ENCODE measurements at places on chromosomes 13 and 19. TPM values are rescaled to one million over a fixed set of nuclear protein-coding genes. Genes with fewer than 3 reads are reported as not detected.

Gene ACP7
- total RNA-seq: 0.15 TPM

GRCh38 chr13:44404261-44405132 lies 30.9 kb downstream of the SERP2 start:
- H3K27ac ChIP-seq: no peak overlapping the region
- peaks cover 17% of the 10 kb centered on the region for H3K4me1 ChIP-seq
- no peaks in the 10 kb centered on the region for H3K36me3 ChIP-seq
- DNase-seq: peak; percentile 50

Gene FBXO17
- total RNA-seq: 25.5 TPM

- no peak overlapping the region for H3K4me3 ChIP-seq
- H3K27me3 ChIP-seq: no peaks in the 10 kb centered on the region
- no peak overlapping the region for H3K27ac ChIP-seq
- DNase-seq: no peak
- H3K4me1 ChIP-seq: no peaks in the 10 kb centered on the region
- H3K36me3 ChIP-seq: peaks cover 22% of the 10 kb centered on the region
Observed at GRCh38 chr13:91346062-91346461, 1.4 kb upstream of the MIR17HG start.

DNA sequence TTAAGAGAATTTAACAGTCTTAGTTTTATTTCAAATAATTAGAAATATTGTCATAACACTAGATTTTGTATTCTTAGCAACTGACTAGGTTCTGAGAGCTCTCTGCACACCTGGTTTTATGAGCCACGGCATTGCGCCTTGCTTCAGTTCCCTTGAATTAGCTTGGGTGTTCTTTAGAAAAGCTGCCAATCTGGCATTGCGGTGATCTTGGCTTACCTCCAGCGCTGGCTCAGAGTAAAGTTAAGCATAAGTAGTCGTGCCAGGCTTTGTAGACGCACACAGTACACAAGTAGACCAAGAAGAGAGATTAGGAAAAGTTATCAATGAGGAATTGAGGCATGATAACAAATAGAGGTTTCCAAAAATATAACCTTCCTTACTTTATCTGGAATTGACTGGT lies 45.7 kb downstream of the TPP2 start:
- H3K4me3 ChIP-seq: no peak overlapping the region
- H3K27me3 ChIP-seq: no peaks in the 10 kb centered on the region
- H3K27ac ChIP-seq: no peak overlapping the region
- H3K36me3 ChIP-seq: peaks cover 75% of the 10 kb centered on the region
- DNase-seq: no peak

- H3K27ac ChIP-seq: no peak overlapping the region
- no peak overlapping the region for H3K4me3 ChIP-seq
- no peaks in the 10 kb centered on the region for H3K4me1 ChIP-seq
- DNase-seq: no peak
Observed at GRCh38 chr19:5644037-5644436, 21.2 kb downstream of the SAFB start.

DNA sequence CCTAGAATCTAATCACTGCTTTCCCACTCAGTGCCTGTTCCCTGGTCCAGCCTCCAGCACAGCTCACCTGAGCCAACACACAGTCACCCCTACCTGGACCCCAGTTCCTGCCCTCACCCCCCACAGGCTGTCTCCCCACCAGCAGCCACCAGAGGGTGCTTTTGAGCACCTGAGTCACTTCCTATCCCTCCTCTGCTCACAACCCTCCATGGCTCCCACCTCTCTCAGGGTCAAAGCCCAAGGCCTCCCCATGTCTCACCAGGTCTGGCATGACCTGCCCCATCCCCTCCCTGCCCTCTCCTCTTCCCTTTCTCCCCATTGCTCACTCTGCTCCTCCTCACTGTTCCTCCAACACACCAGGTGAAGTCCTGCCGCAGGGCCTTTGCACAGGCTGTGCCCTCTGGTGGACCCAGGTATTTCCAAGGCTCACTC lies 7.1 kb upstream of the DPP9 start:
- peak; percentile 72 for DNase-seq
- no peaks in the 10 kb centered on the region for H3K4me1 ChIP-seq
- no peaks in the 10 kb centered on the region for H3K27me3 ChIP-seq
- H3K27ac ChIP-seq: no peak overlapping the region

DNA sequence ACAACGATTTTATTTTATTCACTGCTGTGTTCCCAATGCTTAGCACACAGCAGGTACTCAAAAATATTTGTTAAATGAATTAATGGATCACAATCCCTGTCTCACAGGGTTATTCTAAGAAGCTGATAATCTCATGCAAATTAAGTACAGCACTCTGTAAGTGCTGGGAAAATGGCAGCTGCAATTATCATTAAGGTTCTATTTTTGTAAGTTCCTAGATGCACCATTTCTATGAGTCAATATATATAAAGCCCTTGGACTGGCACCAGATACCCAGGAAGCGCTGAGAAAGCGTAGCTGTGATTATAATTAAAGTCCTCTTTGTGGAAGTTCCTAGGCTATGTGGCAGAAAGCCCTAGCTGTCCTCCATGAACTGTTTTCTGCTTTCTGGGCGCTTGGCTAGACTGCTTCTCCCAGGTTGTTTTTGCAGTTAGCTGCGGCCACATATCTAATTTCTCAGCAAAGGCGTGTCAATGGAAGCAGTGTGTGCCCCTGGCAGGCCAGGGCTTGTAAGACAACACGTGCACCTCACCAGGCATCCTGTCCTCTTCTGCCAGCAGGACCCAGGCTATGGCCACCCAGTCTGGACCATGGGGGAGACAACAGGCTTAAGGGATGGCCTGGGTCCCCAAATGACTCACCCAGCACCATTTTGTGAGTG lies 5.2 kb upstream of the SRRM5 start:
- no peaks in the 10 kb centered on the region for H3K4me1 ChIP-seq
- H3K27me3 ChIP-seq: no peaks in the 10 kb centered on the region
- no peak for DNase-seq
- H3K4me3 ChIP-seq: no peak overlapping the region

Gene TMEM86B
- 4.5 TPM for total RNA-seq

DNA sequence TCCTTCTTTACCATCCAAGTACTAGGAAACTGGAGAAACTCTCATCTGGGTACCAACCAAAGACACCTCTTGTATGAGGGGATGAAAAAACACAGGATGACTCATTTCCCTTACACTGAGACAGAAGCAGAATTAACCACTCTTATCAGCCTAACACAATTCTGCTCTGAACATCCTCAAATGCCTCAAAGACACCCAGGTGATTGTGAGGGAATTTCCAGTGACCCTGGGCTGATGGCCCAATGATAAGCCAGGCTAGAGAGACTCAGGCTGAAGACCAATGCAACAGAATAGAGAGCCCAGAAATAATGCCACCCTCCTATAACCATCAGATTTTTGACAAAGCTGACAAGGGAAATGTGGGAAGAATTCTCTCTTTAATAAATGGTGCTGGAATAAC lies 7.0 kb downstream of the ZNF737 start:
- H3K27ac ChIP-seq: no peak overlapping the region
- peaks cover 77% of the 10 kb centered on the region for H3K36me3 ChIP-seq
- DNase-seq: no peak
- H3K4me1 ChIP-seq: no peaks in the 10 kb centered on the region
- H3K27me3 ChIP-seq: no peaks in the 10 kb centered on the region

DNA sequence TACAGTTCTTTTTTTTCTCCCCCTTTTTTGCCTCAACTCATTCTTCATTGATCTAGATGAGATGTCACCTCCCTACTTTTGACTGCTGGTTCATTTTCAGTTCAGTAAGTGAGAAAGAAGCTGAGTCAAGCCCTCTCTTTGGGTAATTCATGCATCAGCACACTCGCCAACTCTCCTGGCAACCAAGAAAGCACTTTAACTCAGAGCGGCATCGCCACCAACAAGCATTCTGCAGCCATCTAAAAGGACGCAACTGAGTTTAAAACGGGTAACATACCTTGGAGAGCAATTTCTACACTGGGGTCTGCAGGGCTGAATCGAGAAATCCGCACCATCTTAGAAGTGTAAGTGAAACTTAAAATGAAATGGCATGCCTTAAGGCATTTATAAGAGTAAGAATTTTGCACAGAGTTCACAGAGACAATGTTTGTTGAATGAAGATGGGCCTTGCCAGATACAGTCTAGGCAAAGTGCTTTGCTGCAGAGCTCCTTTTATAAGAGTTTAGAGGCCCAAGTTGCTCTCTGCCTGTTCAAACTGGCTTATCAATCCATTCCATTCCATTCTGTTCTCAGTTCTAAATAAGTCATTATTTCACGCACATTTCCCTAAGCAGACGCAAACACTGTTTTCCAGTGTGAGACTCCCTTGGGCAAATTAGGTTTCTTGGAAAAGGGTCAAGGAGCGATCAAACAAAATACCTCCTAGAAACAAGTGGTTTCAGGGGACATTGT lies 338.0 kb downstream of the ENOX1 start:
- no peaks in the 10 kb centered on the region for H3K36me3 ChIP-seq
- no peak for DNase-seq
- no peaks in the 10 kb centered on the region for H3K27me3 ChIP-seq

GRCh38 chr13:58452123-58452623 lies 820.6 kb downstream of the PCDH17 start:
- no peaks in the 10 kb centered on the region for H3K27me3 ChIP-seq
- no peaks in the 10 kb centered on the region for H3K4me1 ChIP-seq
- peaks cover 3% of the 10 kb centered on the region for H3K36me3 ChIP-seq
- no peak overlapping the region for H3K4me3 ChIP-seq

Gene IRGC
- total RNA-seq: not detected

DNA sequence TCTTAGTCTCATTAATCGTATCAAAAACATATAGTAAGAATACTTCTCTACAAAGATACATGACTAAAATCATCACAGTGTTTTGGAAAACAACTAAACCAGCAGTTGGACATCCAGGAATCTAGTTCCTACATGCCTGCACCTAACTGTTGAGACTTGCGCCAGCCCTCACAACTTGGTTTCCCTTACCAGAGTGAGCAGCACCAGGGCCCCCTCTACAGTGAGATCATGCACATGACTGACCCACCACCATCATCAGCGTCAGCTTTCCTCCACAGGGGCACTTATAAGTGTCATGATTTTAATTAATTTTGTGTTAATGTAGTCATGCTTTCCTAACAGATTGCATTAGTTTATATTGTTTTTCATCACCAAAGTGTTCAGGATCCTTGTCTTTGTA lies 1322.0 kb downstream of the EFNB2 start:
- DNase-seq: peak; percentile 34
- H3K4me3 ChIP-seq: no peak overlapping the region
- no peaks in the 10 kb centered on the region for H3K4me1 ChIP-seq
- H3K27ac ChIP-seq: no peak overlapping the region

- no peak overlapping the region for H3K27ac ChIP-seq
- no peak for DNase-seq
Observed at GRCh38 chr19:8305798-8306197, 2.4 kb downstream of the CD320 start.

GRCh38 chr13:103130681-103131210 lies 64.5 kb upstream of the SLC10A2 start:
- no peak overlapping the region for H3K27ac ChIP-seq
- no peak overlapping the region for H3K4me3 ChIP-seq
- no peaks in the 10 kb centered on the region for H3K36me3 ChIP-seq
- H3K4me1 ChIP-seq: no peaks in the 10 kb centered on the region

- peaks cover 16% of the 10 kb centered on the region for H3K36me3 ChIP-seq
- no peaks in the 10 kb centered on the region for H3K4me1 ChIP-seq
- DNase-seq: no peak
- H3K27me3 ChIP-seq: no peaks in the 10 kb centered on the region
- H3K4me3 ChIP-seq: no peak overlapping the region
- H3K27ac ChIP-seq: no peak overlapping the region
Observed at GRCh38 chr19:58429745-58430144, 10.2 kb downstream of the ZNF132 start.

DNA sequence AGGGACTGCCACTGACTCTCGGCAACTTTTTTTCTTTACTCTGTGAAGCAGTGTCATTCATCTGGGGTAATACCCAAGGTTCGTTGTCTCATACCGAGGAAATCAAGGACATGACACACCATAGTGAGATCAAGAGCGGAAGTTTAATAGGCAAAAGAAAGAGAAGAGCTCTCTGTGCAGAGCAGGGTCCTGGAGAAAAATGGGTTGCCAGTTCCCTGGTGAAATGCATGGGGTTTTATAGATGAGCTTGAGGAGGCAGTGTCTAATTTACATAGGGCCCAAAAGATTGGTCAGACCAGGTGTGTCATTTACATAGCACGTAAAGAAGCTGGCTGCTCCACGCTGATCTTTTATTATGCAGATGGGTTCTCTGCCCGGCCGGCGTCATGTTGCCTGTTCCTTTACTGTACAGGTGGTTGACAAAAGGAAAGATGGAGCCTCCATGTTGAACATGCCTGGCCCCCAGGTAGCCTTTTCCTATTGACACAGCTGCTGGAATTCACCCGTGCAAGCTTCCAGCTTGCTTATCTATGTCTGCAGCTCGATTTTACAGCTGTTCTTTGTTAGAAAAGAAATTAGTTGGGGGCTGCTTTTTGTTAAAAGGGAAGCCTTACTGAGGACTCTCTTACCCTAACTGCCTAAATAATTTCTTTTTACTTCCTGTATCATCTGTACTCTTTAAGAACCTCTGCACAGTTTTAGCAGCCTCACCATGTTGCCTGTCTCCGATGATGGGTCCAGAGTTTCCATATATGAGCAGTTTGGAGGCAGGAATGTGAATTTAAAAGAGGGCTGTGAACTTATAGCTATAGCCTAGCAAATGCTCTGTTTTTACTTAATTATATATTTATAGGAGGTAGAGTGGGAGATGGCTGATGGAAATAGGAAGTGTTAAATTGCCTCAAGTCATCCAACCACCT lies 98.0 kb upstream of the DIAPH3 start:
- H3K4me3 ChIP-seq: no peak overlapping the region
- no peak overlapping the region for H3K27ac ChIP-seq

- H3K4me3 ChIP-seq: no peak overlapping the region
- no peaks in the 10 kb centered on the region for H3K4me1 ChIP-seq
- DNase-seq: no peak
- no peak overlapping the region for H3K27ac ChIP-seq
Observed at GRCh38 chr13:72168126-72168855, 301.3 kb upstream of the DACH1 start.

- H3K36me3 ChIP-seq: peaks cover 56% of the 10 kb centered on the region
- no peaks in the 10 kb centered on the region for H3K27me3 ChIP-seq
- H3K4me3 ChIP-seq: peak overlapping the region; percentile 90
- no peaks in the 10 kb centered on the region for H3K4me1 ChIP-seq
- H3K27ac ChIP-seq: no peak overlapping the region
- no peak for DNase-seq
Observed at GRCh38 chr19:52297601-52298364, 814 bp downstream of the ZNF480 start.

- no peak for DNase-seq
- no peak overlapping the region for H3K4me3 ChIP-seq
- H3K27me3 ChIP-seq: no peaks in the 10 kb centered on the region
- no peak overlapping the region for H3K27ac ChIP-seq
Observed at GRCh38 chr13:24264976-24265375, 44.4 kb upstream of the C1QTNF9 start.

- H3K4me3 ChIP-seq: no peak overlapping the region
- H3K27ac ChIP-seq: no peak overlapping the region
- DNase-seq: no peak
- H3K27me3 ChIP-seq: no peaks in the 10 kb centered on the region
- no peaks in the 10 kb centered on the region for H3K36me3 ChIP-seq
Observed at GRCh38 chr13:97758317-97758716, 195.2 kb upstream of the IPO5 start.

- no peak for DNase-seq
- no peak overlapping the region for H3K27ac ChIP-seq
- H3K4me1 ChIP-seq: no peaks in the 10 kb centered on the region
- H3K4me3 ChIP-seq: no peak overlapping the region
Observed at GRCh38 chr13:90806892-90807291, 540.6 kb upstream of the MIR17HG start.

All from H9 (cell line).